ENCODE measurements at places on chromosomes 16 and 17. TPM values are rescaled to one million over a fixed set of nuclear protein-coding genes. Genes with fewer than 3 reads are reported as not detected.

DNA sequence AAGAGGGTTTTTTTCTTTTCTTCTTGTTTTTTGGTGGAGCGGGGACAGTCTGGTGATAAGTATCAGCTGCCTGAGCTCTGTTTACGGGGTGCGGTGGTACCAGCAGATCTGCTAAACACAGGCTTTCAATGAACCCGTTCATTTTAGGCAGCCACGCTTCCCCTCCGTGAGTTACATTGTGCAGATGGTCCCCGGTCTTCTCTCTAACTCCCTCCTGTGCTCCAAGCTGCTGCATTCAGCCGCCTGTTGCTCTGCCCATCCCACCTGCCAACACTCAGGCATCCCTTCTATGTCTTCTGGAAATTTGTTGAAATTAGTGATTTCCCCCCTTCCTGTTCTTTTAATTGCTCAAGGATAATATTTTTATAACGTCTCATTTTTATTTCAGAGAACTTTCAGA, 82.1 kb upstream of the ELAC2 start:
- no peak for ATAC-seq

DNA sequence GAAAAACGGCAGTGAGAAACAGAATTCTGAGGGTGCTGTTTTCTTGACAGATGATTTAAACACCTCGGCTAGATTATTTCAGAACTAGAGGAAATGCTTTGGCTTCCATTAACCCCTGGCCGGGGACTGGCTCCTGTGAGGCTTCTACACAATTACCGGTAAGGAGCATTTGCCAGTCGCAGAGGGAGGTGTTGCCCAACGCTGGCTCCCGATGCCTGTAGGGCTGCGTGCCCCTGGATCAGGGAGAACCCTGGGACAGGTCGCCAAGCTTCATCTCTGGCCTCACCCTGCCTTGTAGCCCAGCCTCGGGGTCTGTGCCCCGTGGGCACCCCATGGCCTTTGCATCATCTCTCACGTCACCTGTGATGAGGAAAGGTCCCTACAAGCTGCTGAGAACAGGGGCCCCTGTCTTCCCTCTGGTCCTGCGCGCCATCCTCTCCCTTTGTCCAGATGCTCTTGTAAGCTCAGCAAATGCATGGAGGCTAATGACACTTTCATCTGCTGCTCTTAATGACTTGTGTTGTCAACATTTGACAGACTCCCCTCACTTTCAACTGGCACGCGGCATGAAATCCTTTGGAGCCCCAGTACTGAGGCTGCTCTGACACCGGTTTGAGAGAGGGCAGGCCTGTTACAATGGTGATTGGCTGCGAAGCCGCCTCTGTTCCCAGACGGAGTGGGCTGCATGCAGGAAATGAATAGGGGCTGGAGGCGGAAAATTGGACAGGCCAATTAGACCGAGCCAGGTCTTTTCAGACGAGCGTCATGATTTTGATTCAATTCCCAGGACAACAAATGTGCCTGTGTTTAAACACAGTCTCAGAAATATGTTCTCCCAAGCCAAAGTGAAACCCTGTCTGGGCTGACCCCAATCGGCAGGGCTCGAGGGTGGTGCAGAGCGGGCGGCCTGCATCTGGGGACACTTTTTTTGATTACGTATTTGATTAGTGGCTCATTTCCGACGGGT, 85.5 kb upstream of the DOC2B start:
- ATAC-seq: peak; percentile 81

Gene EXOC3L1
- 0.96 TPM for total RNA-seq

- ATAC-seq: peak; percentile 79
Measured at GRCh38 chr17:20179041-20179440, 169.9 kb downstream of the SPECC1 start.

DNA sequence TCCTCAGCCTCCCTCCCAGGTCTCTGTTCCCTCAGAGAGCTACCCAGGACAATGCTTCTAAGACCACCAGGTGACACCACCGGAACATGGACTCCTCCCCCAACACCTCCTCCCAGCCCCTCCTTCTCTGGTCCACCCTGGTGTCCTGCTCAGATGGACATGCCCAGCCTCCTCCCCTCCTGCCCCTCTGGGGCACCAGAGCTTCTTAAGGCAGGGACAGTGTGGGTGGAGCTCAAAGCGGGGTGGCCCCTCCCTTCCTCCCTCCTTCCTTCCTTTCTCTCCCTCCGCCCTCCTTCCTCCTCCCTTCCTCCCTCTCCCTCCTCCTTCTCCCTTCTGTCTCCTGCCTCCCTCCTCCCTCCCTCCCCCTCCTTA, 22.7 kb downstream of the TRPV3 start:
- peak; percentile 40 for ATAC-seq
